ENCODE measurements at places on chromosomes 5 and 9.

GRCh38 chr5:56317923-56318561, 84.9 kb upstream of the ANKRD55 start:
- DNase-seq: peak; percentile 71

DNA sequence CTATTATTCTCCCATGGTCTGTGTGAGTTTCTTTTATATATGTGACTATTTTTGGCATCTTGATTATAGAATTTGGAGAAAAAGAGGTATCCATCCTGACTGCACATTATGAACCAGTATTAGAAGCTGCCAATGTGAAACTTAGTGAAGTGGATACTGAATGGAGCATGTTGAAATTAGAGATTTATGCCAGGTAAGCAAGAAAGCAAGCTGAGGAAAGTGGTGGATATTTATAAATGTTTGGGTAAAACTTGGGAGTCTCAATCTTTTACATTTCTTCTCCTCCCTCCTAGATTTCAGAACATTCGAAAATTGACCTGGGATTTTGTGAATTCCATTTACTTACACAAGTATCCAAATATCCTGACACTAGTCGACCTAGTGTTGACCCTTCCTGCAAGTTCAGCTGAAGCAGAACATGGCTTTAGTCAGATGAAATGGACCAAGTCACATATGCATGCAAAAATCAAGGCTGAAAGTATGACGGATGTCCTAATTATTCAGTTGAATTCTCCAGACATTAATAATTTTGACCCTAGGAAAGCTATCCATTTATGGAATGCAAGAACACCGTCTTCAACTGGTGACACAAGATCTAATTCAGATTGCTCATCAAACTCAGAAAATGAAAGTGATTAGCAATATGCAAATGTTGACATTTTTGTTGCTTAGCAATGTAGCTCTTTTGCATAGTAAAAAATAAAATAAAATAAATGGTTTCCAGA, 66.8 kb upstream of the IL7R start:
- no peak for DNase-seq

DNA sequence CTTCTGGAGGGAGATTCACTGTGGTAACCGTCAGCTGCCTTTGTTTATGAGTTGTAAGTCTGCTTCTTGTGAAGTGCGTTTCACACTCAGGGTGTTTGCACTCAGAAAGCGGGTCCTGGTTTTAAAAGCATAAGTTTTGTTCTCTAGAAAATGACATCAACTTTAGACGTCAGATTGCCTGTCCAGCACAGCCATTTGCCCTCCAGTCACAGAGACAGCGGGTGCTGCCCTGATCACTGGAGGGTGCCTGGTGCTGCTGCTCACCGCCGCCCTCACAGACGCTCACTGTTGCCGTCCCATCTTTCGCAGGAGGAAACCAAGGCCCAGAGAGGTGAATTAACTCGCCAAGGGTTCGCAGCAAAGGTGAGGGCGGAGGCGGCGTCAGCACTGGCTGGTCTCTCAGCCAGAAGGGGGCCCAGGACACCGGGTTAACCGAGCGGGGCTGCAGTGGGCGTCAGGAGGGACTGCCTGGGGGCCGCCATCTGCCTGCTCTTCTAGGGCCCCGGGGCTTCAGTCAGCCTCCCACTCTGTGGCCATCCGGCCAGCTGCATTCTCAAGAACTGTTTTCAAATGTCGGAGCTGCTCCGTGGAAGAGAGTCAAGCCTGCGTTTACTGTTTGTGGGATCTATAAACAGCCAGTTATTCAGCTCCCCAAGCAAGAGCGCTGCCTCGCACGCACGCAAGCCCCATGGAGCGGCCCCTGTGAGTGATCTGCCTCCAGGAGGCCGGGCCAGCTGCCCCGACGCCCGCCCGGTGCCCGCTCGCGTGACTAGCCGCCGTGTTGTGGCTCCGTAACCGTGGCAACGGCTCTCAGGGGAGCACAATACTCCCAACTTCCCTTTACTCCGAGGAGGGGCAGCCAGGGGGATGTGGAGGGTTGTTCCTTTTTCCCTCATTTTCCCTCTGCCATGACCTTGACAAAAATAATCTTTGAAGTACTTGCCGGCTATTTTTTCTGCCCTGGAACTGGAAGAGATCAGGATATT, 43.4 kb upstream of the EXOC3 start:
- DNase-seq: peak; percentile 87

GRCh38 chr9:89734600-89735041, 129.8 kb downstream of the GADD45G start:
- DNase-seq: no peak

DNA sequence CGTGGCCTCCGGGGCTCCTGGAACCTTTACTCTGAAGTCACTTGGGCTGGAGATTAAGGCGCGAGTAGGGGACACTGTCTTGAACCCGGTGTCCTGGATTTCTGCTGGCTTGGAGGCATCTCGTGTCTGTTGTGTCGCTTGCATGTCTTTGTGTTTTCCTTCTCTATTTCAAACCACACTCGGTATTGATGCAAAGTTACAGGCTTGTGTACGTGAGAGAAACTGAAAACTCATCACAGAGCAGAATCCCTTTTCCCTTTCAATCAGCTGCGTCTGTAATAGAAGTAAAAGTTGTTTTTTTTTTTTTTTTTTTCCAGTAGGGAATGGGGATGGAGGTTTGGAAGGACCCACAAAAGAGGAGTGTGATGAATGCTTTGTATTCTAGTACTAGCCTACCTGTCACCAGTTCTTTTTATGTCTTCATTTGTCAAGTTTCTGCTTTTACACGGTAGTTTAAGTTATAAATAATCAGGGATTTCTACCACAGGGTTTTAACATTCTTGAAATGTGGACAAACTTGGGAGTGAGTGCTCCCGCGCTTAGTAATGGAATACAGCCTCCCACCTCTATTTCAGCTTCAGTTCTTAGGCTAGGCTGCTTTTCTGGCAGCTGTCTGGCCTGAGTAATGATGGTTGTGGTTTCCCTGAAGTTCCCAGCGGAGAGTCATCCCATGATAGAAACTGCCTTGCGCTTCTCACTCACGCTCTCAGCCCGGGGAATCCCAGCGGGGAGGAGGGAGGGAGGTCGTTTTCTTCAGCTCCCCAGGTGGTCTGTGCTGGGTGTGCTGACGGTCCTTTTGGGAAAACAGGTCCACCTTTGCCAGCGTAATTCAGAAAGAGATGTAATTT, 763 bp downstream of the TJP2 start:
- peak; percentile 46 for DNase-seq

- DNase-seq: no peak
These were observed 253.5 kb upstream of the ATP10B start for GRCh38 chr5:161105525-161105924.

DNA sequence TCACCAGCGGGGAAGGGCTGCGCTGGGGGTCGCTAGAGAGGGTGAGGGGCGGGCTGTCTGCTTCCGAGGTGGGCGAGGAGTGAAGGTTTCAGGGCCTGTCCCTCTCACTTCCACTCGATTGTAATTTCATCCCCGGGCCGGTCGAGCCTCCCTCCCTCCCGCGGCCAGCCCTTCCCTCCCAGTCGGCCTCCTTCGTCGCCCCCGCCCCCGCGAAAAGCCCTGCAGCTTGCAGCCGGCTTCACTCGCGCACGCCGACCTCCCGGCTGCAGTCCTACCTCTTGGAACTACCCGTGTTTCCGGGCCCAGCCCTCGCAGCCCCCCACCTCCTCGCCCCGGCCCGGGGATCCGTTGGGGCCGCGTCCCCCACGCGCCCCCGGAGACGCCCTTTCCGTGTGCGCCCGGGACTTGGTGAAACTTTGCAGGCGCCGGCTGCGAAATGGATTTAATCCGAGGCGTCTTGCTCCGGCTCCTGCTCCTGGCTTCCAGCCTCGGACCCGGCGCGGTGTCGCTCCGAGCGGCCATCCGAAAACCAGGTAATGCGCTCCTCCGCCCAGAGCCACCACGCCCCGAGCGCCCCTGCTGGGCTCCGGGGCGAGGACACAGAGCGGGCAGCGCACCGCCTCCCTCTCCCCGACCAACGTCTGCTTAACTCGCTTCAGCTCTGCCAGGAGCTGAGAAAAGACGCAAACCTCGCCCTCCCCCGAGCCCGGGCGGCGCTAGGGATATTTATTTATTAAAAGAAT, at the start of gene EGFLAM:
EGFLAM (plus strand) TSS at position 241 of the 743 bp plus-strand sequence; CDS start at position 437, 196 bp downstream.
- DNase-seq: no peak
